ENCODE measurements at places on chromosomes 12 and 14.

- DNase-seq: no peak
Observed at GRCh38 chr12:120438495-120439198, 734 bp downstream of the COX6A1 start.

DNA sequence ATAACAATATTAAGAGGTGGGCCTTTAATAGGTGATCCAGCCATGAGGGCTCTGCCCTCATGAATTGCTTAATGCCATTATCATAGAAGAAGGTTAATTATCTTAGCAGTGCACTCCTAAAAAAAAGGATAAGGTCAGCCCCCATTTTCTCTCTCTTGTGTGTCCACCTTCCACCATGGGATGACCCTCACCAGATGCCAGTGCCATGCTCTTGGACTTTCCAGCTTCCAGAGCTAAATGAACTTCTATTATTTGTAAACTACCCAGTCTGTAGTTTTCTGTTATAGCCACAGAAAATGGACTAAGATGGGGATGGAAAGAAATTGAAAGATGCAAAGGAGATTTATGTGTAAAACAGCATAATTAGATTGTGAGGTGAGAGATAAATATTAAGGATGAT is 125.4 kb downstream of the FOXA1 start:
- no peak for DNase-seq

DNA sequence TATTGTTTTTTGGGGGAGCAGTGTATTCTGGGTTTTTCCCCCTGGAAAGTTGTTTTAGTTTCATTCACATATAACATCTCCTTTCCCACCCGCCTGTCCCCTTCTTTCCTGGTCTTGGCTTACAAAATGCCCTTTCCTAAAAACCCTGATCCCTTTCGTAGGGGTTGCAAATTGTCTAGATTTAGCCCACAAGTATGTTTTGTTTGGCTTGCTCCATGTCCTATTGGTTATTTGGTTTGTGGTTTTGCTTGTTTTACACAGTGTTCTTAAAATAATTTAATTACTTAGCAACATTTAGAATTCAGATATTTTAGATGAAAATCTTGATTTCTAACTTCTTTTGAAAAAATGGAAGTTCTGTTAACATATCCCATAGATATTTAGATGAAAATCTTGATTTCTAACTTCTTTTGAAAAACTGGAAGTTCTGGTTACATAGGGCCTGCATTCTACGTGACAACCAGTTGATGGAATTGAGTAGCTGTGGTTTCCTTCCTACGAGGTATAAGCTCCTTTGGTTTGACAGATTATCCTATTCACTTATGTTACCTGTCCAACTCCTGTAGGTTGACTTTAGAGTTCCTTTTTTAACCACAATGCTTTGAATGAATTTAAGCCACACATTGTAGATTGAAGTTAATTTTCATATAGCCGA is 89.2 kb upstream of the TMEM263 start:
- no peak for DNase-seq

- DNase-seq: no peak
Observed at GRCh38 chr12:34398366-34398705, 376.0 kb downstream of the ALG10 start.

GRCh38 chr12:11978726-11979384 is 91.9 kb upstream of the BCL2L14 start:
- DNase-seq: no peak

- peak; percentile 3 for DNase-seq
Observed at GRCh38 chr12:116818341-116818856, 62.8 kb downstream of the HRK start.

DNA sequence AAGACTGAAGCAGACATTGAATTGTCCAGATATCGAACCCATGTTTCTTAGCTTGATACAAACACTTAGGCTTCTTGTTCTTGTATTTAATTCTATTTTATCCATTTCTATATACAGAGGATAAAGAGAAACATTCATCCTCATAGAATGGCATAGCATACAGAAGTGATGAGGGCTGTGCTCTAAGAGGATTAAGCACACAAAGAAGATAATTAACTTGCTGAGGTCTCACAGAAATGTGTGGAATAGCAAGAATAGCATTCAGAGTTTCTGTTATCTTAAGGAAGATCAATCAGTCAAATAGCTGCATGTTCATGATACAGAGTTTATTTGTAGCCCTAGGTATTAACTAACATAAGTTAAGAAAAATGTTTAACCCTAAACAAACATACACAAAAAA is 27.3 kb upstream of the STRAP start:
- DNase-seq: no peak

GRCh38 chr14:75486318-75486717 is 36.0 kb upstream of the BATF start:
- DNase-seq: no peak

DNA sequence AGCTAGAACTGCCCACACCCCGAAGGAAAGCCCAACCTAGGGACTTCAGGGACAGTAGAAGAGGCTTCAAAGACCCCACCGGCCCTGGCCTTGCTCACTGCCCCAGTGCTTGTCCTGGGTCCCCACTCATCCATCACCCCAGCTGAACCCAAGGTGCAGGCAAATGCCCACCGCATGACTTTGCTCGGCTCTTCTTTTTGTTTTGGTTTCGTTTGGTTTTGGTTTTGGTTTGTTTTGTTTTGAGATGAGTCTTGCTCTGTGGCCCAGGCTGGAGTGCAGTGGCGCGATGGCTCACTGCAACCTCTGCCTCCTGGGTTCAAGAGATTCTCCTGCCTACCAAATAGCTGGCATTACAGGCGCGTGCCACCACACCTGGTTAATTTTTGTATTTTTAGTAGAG is 9.0 kb downstream of the CCDC85C start:
- peak; percentile 17 for DNase-seq
